ENCODE measurements at places on chromosomes 7 and 10.

GRCh38 chr10:83647526-83647925 is 491.8 kb upstream of the GHITM start:
- no peak for DNase-seq

DNA sequence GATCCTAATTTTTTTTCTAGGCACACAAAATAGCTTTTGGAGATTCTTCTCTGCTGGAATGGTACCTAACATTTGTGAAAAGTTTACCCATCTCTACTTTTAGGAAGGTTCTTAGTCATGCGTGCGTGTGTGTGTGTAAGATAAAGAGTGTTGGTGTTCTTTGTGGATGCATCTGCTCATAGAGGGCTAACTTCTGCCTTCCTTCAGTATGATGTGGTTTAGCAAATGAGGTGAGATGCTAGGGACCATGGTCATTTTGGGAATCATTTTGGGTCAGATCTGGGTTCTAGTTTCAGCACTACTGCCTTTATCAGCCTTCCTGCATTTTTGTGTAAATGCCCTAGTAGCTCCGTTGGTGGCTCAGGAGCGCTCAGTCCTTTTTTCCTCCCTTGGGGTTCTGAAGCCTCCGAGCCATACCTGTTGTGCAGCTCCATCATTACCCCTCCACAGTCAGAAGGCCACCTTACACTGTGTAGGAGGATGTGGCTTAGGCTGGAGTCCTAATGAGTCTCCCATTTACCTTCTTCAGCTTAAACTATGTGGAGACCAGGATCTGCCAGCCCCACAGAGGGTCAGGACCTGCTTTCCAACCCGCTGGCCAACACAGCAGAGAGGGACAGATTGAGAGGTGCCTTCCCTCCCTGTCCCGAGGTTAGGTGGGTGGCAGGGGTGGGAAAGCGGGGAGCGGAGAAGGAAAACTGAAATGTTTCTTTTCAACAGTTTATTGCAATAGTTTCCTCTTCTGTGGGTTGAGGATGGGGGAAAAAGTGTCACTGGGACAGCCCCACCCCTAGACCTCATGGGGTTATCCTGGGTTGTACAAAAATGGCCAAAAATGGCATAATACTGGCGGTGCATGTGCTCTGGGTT is 31.2 kb downstream of the TSPAN14 start:
- peak; percentile 81 for DNase-seq

DNA sequence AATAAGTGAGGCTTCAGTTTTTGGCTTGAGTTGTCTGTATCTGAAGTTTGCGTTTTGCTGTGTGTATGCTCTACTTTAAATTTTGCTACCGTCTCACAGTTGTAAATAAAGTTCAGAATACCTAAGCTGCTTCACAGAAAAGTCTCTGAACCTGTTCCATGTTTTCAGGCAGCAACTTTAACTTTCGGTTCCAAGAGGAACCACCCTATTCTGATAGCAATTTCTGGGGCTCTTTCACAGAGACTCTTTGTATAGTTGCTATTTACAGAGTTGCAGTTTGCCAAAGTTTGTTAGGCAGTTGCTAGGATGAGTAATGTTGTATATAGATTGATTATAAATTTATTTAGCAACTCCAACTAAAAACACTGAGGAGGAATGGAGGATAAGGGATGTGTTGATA is 5.7 kb downstream of the FAM221A start:
- DNase-seq: no peak

DNA sequence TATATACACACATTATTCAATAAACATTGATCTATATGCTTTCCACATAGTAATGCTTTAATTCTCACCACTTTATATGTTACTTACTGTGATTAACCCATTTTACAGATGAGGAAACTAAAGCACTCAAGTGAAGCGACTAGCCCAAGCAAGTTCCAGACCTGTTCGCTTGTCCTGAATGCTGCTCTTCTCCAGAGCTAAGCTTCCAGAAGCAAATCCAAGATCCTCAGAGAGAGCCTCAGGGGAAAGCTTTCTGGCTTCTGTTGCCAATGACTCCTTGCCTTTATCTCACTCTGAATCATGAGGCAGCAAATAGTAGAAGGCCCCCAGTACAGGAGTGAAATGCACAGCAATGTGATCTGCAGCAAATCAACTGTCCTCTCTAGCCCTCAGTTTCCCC is 32.2 kb downstream of the XPNPEP1 start:
- no peak for DNase-seq

- DNase-seq: no peak
Measured at GRCh38 chr10:60271319-60272040, 118.2 kb downstream of the ANK3 start.

GRCh38 chr10:72611783-72612182 is 14.1 kb downstream of the MICU1 start:
- no peak for DNase-seq

GRCh38 chr10:76649723-76650127 is 987.9 kb downstream of the KCNMA1 start:
- no peak for DNase-seq

DNA sequence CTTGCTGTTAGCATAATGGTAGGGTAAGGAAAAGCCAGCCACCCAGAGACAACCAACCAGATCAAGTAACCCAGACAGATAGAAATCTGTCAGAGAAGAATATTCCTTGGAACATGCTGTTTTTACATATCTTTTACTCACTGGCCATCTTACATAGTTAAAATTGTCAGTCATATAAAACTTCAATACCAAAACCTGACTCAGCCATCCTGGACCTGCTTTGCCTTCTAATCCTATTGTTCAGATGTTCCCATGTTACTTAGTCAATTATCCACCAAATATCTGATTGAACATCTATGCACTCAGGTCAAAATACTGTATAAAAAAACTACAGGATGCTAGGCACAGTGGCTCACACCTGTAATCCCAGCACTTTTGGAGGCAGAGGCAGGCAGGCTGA is 466.5 kb upstream of the NRP1 start:
- no peak for DNase-seq

DNA sequence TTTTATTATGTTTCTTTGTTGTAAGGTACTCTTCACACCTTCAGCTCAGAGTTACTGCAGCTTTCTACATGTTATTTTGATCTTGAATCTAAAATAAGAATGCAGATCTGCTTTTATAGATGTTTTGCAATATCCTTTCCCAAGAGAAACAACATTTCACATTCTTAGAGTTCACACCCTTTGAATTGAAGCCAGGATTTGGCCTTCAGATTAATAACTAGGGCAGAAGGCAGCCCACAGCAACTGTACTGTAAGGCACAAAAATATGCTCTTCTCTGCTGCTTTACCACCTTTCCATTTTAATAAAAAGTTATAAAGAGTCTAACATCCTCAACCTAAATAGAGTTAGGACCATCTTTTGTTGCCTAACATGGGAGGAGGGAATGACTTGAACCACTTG is 224.7 kb downstream of the LHFPL3 start:
- DNase-seq: no peak

DNA sequence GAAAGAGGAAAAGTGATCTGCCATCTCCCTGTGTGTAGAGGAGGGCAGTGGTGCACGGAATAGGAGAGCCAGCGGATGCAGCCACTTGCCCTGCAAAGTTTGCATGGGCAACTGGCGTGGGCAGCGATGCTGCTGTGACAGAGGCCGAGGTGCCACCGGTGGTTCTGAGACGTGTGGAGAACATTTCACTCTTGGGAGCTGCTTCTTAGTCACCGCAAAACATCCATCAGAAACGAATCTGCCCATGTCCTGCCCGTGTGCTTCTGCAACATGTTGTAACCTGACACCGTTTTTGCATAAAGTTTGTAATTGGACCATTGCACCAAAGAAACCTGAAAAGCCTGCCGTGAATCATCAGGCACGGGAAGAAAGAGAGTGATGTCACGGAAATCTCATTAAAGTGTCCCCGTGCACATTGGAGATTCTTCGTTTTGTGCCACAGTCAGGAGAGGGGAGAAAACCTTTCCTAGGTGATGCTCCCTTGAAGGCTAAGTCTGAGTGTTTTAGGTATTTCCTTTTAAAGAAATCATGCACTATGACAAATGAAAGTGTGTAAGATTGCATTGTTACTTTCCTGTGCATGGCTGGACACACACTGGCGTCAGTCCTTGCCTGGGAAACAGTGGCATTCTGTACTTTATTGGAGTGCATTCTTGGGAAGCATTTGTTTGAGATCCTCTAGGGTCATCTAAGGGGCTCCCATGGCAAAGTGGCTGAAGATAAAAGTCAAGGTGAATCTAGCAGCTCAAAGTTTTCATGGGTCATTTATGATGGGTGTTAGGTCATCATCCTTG is 302.6 kb downstream of the KLF6 start:
- DNase-seq: no peak

- DNase-seq: no peak
Measured at GRCh38 chr7:24727154-24728120, 29.8 kb downstream of the GSDME start.

GRCh38 chr10:32253276-32253675 is 93.7 kb downstream of the EPC1 start:
- DNase-seq: no peak

GRCh38 chr7:84191261-84191660 is 3.3 kb downstream of the SEMA3A start:
- DNase-seq: no peak

DNA sequence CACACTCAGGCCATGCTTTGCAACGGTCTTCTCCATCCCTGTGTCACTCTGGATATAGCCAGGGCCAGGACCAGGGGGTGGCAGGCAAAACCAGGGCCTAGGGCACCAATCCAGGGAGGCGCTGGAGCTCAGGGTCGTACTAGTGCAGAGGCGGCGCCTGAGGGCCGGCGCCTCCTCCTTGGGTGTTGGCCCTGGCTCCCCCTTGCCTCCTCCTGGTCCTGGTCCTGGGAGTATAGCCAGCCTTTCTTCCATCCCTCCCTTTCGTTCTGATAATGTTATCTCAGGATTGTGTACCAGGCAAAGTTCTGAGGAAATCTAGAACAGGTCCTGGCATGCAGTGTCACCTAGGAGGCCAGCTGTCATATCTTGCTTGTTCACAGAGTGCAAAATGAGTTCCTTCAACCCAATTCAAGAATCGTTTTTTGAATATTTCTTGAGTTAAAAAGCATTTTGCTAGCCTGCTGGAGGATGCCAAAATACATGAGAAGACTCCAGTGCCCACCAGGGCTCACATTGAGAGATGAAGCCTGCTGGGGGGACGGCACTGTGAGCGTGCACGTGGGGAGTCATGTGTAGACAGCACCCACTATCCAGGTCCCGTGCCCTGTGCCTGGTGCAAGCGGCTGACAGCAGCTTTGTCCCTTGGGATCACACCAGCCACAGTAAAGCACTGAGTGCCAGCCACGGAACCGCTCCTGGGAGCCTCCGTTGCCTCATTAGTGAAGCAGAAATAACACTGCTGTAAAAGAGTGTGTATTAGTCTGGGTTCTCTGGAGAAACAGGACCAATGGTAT is 106.9 kb upstream of the C7orf33 start:
- DNase-seq: no peak

DNA sequence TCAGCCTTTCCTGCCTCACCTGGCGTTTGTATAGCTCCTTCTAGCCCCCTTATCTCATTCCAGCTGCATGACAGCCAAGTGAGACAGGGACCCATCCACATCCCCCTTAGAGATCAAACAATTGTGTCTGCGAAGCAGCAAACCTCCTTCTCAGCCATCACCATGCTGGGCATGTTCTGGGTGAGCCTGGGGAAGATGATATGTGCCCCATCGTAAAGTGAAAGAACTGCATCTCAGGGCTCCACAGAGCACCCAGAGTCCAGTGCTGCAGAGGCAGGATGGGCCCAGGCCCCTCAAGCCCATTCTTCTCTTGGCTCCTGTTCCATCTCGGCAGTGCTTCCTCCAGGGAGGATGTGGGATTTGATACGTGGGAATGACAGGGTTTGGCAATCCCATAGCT is 43.2 kb downstream of the FIGNL1 start:
- DNase-seq: no peak

DNA sequence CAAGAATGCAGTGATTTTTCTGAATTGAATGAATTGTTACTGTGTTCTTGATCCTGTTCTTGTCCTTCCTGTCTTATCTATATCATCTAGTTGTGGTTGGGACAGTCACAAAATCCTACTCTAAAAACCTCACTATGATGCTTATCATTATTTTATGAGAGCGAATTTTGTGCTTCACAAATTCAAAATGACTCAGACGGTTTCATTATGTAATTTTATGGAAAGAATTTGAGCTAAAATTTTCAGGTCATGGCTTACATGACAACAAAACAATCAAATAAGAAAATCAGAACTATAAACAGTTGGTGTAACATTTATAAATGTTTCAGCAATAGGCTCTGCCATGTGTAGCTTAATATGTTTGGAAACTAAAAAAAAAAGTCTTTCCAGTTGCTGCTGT is 6.9 kb downstream of the PRKAR2B start:
- DNase-seq: no peak

Measured in HL-60 (cell line).